ENCODE measurements at places on chromosomes 1 and 21. TPM values are rescaled to one million over a fixed set of nuclear protein-coding genes. Genes with fewer than 3 reads are reported as not detected.
A peak's percentile ranks its signal among the peaks of the same experiment; 100 is the strongest.

The RNU1-1 gene
- under 0.01 TPM for total RNA-seq

- no peak for DNase-seq
These were observed 9.4 kb downstream of the C1orf116 start for GRCh38 chr1:207022996-207023679.

- no peak for DNase-seq
These were observed 47.9 kb downstream of the MACO1 start for GRCh38 chr1:25478633-25479032.

GRCh38 chr1:217078078-217078690 lies 355.0 kb upstream of the ESRRG start:
- DNase-seq = peak; percentile 32

GRCh38 chr21:28427394-28428022 lies 565.2 kb downstream of the LTN1 start:
- no peak for DNase-seq

DNA sequence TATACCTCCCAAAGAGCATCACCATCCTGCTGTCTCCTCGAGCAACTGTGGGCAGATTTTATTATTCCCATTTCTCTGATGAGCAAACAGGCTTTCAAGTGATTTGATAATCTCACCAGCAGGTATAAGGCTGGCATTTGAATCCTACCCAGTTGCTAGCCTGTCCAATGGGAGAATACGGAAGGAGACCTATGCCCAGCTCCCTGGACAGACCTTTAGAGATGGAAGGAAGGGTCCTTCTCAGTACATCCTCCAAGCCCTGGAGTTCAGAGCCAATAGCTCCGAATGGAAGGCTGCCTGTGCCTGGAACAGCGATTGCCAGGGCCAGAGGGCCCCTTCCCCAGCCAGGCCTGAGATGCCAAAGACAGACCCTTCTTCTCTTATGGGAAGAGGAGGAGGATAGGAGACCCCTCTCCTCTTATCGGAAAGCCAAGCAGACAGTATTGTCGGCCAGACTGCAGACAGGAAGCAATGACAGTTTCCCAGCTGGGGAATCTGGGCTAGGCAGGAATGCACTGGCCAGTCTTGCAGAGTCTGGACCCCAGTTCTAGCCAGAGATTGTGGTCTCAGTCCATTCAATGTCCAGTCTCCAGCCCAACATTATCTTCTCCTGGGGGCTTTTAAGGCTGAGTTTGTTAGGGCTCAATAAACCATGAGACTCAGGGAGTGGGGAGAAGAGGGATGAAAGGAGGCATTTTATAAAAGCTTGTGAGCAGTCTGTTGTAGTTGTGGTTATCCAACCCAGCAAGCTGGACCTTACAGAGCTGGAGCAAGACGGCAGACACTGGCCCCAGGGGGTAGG lies 2.0 kb downstream of the IFFO2 start:
- no peak for DNase-seq

- DNase-seq = no peak
These were observed 31.9 kb upstream of the FHAD1 start for GRCh38 chr1:15215116-15215515.
